ENCODE measurements at places on chromosomes 13 and 19. TPM values are rescaled to one million over a fixed set of nuclear protein-coding genes. Genes with fewer than 3 reads are reported as not detected.
A peak's percentile ranks its signal among the peaks of the same experiment; 100 is the strongest.

The SIGLEC11 gene
- total RNA-seq = 6.0 TPM

- DNase-seq = no peak
Measured at GRCh38 chr13:75693227-75693626, 57.1 kb downstream of the LMO7 start.

The SYNE4 gene
- 0.68 TPM for total RNA-seq

- DNase-seq = peak; percentile 82
Measured at GRCh38 chr19:15187026-15188007, 13.5 kb downstream of the NOTCH3 start.

The SYNGR4 gene
- 26.1 TPM for total RNA-seq

GRCh38 chr19:39405958-39406655 lies 540 bp upstream of the ZFP36 start:
- DNase-seq = peak; percentile 83

DNA sequence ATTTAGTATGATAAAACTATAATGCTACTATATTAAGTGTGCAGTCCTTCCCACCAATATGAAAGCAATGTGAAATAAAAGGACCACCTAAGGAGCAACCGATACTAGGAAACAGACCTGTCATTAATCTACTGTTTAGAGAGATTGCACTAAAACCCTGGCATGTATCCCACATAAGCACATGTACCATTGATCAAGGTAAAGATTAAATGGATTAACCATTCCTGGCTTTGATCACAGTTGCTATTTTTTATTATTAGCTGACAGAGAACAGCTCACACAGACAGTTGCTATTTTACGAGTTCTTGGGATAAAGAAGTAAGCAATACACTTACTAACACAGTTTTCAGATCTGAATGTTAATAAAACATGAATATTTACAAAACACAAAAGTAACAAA lies 57.7 kb upstream of the ZDHHC20 start:
- DNase-seq = no peak

DNA sequence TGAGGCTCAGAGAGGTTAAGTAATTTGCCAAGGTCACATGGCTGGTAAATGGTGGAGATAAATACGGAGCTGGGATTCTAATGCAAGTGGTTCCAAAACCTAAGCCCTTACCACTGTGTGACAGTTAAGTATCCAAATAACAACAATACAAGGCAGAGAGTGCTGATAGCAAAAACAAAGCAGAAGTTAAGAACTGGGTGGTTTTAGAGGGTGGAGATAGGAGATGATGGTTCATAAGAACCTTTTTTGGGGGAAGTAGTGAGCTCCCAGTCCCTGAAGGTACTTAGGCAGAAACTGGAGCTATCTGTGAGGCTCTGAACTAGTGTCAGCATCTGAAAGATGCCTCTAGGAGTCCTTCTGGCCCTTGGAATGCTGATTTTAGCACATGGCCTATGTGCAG lies 56.2 kb upstream of the UBE2L5 start:
- no peak for DNase-seq

DNA sequence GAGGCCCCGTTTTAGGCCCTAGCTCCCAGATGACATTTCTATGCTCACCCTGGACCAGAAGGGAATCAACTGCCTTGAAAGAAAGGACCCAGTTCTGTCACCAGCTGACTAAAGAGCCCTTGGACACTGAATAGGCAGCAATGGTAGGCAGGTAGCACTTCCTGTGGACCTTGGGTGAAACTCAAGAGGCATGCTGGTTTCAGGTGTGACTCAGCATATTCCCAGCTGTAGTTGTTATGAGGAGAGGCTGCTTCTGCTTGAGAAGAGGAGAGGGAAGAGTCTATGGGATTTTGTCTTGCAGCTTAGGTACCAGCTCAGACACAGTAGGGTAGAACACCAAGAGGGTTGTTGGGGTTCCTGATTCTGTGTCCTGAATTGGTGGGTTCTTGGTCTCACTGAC lies 37.9 kb upstream of the HTR2A start:
- no peak for DNase-seq

DNA sequence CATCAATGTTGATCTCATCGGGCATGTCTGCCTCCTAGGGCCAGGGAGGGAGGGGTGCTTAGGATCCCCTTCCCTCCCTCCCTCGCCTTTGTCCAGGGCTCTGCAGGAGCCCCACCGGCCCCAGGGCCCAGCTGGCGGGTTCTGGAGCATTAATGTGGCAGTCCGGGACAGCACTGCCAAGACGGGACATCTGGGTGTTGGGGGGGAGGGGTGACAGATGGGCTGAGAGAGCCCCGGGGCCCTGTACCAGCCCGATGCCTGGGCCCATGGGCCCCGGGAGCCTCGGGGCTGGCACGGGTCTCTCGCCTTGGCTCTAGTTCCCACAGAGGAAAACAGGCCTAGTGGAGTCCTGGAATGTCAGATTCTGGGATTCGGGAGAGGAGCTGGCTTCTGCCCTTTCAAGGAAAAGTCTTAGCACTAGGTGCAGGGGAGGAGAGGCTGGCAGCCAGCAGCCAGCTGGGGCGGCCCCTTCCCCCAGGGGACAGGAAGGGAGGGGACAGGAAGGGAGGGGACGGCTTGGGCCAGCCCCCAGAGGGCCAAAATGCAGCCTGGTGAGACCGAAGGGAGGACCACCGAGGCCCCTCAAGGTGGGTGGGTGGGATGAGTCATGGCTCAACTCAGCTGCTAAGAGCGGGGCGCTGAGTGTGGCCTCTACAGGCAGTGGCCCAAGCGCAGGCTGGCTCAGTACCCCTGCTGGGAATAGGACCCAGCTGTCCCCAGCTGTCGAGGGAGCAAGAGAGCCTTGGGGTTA lies 3.1 kb downstream of the PPP1R14A start:
- no peak for DNase-seq

- no peak for DNase-seq
Measured at GRCh38 chr19:51695088-51695487, 2.0 kb downstream of the SPACA6 start.

GRCh38 chr13:40102854-40103253 lies 447.4 kb downstream of the COG6 start:
- no peak for DNase-seq

DNA sequence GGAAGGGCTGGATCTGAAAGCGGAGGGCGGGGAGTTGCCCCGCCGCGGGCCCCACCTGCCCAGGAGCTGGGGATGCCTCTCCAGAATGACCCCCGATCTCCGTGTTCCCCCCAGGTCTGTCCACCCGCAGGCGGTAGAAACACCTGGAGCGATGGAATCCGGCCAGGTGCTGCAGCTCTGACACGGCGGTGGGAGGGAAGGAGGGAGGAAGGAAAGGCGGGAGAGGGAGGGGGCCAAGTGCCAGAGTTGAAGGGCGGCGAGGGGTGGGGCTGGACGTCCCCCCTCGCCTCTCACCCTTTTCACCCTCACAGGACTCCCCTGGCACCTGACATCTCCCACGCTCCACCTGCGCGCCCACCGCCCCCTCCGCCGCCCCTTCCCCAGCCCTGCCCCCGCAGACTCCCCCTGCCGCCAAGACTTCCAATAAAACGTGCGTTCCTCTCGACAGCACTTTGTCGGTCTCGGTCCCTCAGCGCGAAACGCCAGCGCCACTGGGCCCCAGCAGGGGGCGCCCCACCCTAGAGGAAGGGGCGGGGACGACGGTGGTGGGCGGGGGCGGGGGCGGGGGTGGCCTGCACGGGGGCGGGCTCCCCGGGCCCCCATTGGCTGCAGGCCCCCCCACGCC lies 337 bp upstream of the FXYD7 start:
- DNase-seq = peak; percentile 60

The ZNF490 gene
- 6.6 TPM for total RNA-seq

DNA sequence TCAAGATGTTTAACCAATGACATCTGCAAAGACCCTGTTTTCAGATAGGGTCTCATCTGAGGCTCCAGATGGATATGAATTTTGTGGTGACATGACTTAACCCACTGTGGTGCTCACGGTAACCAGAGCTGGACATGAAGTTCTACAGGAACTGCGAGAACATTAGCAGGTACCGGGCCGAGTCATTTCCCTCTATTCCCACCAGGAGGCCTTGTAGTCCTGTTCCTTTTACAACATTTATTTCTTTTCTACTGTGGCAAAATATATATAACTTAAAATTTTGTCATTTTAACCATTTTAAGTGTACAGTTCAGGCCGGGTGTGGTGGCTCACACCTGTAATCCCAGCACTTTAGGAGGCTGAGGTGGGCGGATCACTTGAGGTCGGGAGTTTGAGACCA lies 7.6 kb upstream of the TSPAN16 start:
- DNase-seq = no peak

- DNase-seq = no peak
Measured at GRCh38 chr13:25836574-25837336, 215.1 kb downstream of the SHISA2 start.

- DNase-seq = no peak
Measured at GRCh38 chr13:55219538-55219937, 1921.2 kb upstream of the PRR20A start.

GRCh38 chr13:81551036-81551435 lies 1210.1 kb upstream of the SPRY2 start:
- no peak for DNase-seq

DNA sequence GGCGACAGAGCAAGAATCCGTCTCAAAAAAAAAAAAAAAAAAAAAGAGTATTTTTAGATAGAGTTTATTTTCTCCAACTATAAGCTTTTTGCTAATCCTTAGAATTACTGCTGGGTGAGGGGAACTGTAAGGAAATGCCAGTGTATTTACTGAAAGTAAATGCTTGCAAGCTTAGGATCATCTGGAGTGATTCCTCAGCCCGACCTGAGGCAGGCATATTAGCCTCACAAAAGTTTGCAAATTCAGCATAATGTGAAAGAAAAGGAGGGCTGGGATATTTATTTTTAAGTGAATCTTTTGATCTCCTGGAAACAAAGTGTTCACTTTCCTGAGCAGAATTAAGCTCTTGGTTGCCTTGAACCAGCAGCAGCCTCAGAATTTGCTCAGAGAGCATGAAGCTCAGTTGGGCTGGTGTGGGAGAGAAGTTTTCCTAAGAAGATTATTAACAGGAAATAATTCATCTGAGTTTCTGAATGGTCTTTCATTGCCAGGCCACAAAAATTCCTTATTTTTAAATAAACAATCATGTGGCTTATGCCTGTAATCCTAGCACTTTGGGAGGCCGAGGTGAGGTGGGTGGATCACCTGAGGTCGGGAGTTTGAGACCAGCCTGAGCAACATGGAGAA lies 24.7 kb upstream of the SPATA13 start:
- no peak for DNase-seq

DNA sequence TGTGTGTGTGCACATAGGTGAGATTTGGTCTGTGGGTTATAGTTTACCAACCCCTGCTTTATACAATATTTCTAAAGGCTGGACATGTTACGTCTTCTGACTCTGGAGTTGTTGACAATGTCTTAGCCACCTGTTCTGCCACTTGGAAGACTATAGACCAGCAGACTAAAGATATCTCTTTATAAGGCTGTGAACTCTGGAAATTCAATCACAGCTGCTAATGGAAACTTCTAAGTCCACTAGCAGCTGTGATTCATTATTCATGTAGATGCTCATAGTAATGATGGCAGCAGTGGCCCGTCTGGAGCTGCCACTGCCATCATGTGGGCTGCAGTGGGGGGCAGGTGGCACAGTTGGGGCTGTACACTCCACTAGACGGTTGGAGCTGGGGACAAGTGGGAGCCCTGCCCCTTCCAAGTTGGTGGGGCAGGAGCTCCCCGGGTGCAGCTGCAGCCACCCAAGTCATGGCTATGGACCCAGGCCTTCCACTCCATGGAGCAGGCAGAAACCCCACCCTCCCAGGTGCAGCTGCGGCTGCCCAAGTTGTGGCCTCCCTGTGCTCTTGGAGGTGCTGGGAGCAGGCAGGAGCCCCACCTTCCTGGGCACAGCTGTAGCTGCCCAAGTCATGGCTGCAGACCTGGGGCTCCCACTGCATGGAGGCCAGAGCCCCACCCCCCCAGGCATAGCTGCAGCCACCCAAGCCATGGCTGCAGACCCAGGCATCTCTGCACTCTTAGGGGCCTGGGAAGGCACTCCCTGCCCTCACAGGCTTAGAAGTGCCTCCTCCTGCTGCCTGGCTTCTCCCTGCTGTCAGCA lies 8.8 kb downstream of the IGFL4 start:
- DNase-seq = no peak

DNA sequence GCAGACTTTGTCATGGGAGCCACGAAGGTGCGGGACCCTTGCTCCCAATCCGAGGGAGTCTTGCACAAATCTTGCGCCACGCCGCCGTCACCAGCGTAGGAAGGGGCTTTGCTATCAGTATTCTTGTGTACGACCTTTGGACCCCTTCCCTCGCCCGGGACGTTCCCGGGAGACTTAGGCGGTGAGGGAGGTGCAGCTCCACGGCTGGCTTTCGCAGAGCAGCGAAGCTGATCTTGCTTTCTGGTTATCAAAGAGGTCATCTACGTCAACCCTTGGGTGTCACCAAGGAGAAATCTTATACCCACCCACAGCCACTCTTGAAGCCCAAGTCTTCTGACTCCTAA lies 583 bp downstream of the TECR start:
- DNase-seq = peak; percentile 43

The KLK4 gene
- total RNA-seq = 0.31 TPM

GRCh38 chr13:43289470-43290255 lies 266.3 kb downstream of the DNAJC15 start:
- no peak for DNase-seq

The GARIN5A gene
- 60.0 TPM for total RNA-seq

DNA sequence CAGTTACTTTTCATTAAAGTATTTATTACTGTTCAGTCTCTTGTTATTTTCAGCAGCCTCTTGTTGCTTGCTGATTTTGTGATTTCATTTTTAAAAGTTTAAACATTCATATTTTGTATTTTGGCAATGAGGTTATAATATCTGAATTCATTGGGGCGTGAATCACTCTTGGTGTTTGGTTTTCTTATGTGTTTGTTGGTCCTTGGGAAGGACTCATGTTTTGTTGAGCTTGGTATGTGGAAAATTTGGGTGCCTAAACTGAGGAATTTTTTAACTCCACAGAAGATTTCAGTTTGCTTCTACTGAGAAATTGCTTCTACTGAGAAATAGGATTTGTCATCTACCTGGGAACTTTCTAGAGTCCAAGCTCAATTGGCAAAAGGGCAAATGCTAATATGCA lies 38.2 kb downstream of the PDS5B start:
- DNase-seq = no peak

The GZMM gene
- total RNA-seq = 0.31 TPM

DNA sequence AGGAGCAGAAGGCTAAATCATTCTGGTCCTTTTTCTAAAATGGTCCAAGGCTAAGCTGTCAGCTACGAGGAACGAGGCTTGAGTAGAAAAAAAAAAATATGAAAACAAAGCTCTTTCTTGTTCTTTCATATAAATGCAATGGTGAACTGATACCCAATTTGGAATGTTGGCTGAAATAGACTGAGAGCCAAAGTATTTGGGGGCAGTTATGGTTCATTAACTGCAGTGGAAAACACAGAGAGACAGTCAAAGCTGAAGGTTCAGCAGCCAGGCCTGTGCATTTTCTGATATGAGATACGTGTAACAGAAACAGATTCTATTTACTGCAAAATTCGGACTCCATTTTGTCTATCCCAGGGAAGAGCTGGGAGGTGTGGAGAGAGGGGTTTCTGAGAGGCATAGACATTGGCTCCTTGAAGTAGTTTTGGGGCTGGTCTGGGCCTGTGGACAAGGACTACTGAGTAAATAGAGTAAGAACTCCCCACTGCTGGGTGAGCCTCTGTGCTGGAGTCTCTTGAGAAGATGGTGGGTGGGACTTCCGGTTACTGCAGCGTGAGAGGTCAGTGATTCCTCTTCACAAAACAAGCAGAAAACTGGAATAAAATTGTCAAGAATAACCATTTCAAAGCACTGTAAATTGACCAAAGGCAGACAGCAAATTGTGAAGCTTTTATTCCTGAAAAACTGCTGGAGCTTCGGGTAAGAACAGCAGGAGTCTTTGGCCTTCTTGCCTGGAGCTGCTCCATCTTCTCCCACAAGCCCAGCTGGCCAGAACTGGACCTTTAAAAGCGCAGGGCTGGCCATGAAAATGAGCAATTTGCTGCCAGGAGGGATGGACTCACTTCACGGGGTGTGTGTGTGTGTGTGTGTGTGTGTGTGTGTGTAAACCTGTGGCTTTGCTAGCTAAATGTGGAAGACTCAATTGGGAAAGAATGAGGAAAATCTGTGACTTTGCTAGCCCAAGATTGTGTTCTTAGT lies 43.1 kb upstream of the CNMD start:
- DNase-seq = peak; percentile 16
